ENCODE measurements at places on chromosomes 4 and X. TPM values are rescaled to one million over a fixed set of nuclear protein-coding genes. Genes with fewer than 3 reads are reported as not detected.
A peak's percentile ranks its signal among the peaks of the same experiment; 100 is the strongest.

- DNase-seq = no peak
Observed at GRCh38 chr4:145533001-145533400, 51.3 kb downstream of the SMAD1 start.

The GLUD2 gene
- polyA plus RNA-seq = 2.5 TPM

DNA sequence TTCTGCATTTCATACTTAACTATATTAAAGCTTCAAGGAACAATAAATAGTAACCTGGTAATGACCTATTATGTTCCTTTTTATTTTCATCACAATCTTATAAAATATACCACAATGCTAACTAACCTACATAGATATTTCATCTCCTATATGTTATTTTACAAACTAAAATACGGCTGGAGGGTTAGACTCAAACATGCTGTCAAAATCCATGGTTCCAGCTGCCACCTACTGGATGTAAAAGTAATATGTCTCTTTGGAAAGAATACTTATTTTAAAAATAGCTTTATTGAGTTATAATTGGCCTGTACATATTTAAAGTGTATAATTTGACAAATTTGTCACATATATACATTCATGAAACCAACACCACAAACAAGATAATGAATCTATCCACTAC, 15.0 kb downstream of the RGN start:
- DNase-seq = no peak

DNA sequence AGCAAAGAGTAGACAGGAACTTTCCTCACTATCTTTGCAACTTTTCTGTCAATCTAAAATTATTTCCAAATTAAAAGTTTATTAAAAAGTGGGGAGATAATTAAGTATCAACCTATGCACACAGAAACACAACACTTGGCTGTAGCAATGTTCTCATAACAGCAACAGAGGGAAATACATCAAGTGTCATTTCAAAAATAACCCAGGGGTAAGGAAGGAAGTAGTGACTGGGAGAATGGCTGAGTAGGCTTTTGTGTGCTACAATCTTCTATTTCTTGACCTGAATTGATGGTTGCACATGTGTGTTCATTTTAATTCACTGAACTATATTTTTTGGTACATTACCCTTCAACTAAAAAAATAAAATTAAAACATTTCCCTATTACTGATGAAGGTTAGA, 67.5 kb downstream of the ABCG2 start:
- no peak for DNase-seq

GRCh38 chrX:150926791-150927190, 28.3 kb upstream of the CD99L2 start:
- DNase-seq = no peak

GRCh38 chr4:120215350-120215749, 148.7 kb upstream of the MAD2L1 start:
- no peak for DNase-seq

- no peak for DNase-seq
Observed at GRCh38 chr4:10066206-10066605, 44.9 kb upstream of the SLC2A9 start.

DNA sequence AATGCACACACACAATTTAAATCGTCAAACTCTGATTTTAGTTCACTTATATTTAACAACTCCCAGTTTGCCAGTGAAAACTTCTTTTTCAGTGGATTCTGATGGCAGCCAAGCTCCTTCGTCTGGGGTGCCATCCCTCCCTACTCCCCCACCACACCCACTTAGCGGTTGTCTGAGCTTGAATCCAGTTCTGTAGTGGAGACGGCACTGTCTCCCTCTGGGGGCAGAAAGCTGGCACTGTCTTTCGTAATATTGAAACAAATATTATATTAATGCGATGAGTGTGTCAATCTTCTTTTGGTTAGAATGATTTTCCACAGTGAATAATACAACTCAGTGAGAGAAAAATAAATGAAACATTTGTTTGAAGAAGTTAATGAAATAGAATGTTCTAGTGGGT, 5.4 kb downstream of the MEPE start:
- no peak for DNase-seq

GRCh38 chr4:155592179-155592937, 74.3 kb upstream of the GUCY1A1 start:
- DNase-seq = peak; percentile 81

- DNase-seq = no peak
Observed at GRCh38 chrX:29138003-29138402, 550.8 kb downstream of the IL1RAPL1 start.

DNA sequence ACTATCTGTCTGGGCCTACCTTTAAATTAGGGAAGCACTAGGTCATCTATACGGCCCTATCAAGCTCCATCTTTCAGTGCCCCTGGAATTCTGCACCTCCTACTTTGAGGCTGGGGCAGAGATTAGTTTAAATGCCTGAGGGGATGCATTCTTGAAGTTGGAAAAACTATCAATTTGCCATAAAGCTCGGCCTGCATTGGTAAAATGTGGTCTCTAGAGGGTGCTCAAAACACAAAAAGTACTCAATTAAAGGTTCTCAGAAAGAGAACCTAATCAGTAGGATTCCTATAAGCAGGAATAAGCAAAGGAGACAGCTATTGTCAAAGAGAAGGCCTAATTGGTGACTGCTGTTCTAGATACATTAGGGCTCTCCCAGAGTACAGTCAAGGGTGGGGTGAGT, 111.7 kb downstream of the AMER1 start:
- DNase-seq = no peak

The RASGEF1B gene
- 4.8 TPM for polyA plus RNA-seq

GRCh38 chr4:79181190-79181589, 144.7 kb downstream of the NAA11 start:
- no peak for DNase-seq

The PHOX2B gene
- not detected for polyA plus RNA-seq

GRCh38 chr4:151304755-151305154, 20.6 kb downstream of the SH3D19 start:
- no peak for DNase-seq

- no peak for DNase-seq
Observed at GRCh38 chrX:19630228-19630627, 114.9 kb upstream of the MAP3K15 start.

The ZMAT1 gene
- 4.2 TPM for polyA plus RNA-seq

The APELA gene
- polyA plus RNA-seq = 0.25 TPM

- no peak for DNase-seq
Observed at GRCh38 chrX:110281377-110281776, 36.5 kb downstream of the AMMECR1 start.

GRCh38 chr4:120765260-120765680, 157.3 kb downstream of the PRDM5 start:
- no peak for DNase-seq

The PPEF1 gene
- 0.61 TPM for polyA plus RNA-seq

DNA sequence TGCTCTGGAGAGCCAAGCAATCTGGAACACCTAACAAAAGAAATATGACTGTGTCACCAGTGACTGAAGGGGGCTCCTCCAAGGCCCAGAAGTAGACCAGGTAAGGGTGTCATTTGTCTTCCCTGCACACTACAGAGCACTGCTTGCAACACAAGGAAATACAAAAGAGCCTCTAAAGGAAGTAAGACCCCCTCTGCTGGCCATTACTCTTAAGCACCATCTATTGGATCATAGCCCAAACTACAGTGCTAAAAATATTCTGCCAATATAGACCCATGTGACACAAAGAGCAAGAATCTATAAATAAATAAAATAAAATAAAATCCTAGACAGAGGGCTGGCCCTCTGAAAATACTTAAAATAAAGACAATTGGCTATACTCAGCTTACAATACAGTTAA, 528.7 kb downstream of the TMA16 start:
- no peak for DNase-seq

- DNase-seq = no peak
Observed at GRCh38 chr4:161320377-161320776, 843.4 kb downstream of the FSTL5 start.

GRCh38 chr4:67256388-67257043, 288.8 kb downstream of the CENPC start:
- no peak for DNase-seq

DNA sequence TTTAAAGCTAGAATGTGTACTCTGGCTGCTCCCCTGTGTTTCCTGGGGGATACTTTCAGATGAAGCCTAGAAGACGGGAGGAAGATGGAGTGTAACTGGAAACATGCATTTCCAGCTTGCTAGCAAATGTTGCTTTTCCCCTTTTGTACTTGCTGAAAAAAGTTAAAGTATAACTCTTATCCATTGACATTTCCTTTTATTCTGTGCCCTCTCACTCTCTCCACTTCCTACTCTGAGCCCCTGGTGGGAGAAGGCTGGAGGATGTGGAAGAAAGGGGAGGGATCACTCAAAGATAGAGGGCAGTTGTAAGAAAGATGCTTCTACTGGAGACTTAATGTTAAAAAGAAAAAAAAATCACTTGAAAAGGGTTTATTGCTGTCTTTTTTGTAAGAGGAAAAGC, 396.5 kb downstream of the DTHD1 start:
- no peak for DNase-seq

The CLDN34 gene
- not detected for polyA plus RNA-seq
